ENCODE measurements at places on chromosomes 12 and 14.

- no peak for DNase-seq
These were observed 5.1 kb upstream of the GPR33 start for GRCh38 chr14:31492759-31493498.

- DNase-seq = no peak
These were observed 12.0 kb downstream of the ADSS1 start for GRCh38 chr14:104735830-104736642.

DNA sequence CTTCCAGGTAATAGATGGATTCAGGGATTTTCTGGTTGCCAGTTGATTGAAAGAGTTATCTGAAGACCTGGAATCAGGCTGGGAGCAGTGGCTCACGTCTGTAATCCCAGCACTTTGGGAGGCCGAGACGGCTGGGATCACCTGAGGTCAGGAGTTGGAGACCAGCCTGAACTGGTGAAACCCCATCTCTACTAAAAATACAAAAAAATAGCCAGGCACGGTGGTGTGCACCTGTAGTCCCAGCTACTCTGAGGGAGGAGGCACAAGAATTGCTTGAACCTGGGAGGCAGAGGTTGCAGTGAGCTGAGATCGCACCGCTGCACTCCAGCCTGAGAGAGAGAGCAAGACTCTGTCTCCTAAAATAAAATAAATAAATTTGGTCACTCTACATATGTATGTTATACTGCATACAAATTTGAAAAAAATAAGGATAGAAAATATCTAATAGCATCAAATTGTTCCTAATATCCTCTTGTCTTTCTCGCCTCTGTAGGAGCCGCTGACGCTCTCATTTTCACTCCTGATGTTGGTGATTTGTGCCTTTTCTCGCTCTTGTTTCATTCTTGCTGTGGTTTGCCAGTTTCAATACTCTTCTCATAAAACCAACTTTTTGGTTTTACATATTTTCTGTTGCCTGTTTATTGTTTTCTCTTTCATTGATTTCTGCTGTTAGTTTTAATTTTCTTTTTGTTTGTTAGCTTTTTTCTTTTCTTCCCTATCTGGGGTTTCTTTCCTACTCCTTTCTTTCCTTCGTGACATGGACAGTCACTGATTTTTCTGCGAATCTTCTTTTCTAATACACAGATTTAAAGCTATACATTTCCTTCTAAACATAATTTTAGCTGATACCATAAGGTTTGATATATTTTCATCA, 23.8 kb upstream of the PLD4 start:
- peak; percentile 37 for DNase-seq

DNA sequence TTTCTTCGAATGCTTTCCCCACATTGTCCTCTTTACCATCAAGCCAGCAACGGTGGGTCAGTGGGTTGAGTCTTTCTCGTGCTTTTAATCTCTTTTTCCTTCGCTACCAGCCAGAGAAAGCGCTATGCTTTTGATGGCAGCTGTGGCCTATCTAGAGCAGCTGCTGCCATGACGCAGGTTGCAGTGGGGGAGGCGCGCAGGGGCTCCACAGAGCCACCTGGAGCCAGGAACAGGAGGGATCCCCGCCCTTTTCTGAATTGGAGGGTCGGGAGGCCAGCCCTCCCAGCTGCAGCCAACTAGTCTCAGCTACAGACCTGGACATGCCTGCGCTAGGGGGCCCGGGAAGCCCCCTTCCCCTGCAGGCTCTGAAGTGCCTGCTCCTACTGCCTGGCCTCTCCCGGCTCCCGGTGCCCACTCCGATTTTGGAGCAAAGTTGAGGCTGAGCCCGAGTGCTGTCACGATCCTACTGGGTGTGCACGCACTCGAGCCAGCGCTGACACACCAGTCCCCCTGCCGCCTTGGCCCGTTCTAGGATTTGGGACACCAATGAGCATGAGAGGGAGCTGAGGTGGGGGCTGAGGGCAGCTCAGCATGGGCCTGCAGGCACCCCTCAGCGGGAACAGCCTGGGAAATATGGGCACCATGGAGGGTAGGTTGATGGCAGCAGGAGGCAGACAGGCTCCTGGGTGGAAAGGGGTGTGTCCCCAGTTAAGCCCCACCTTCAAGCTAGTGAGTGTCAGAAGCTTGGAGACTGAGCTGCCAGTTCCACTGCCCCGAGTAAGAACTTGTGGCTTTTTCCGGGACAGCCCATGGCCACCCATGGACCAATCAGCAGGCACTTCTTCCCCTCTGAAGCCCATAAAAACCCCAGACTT, 784.2 kb downstream of the SLC6A15 start:
- no peak for DNase-seq

DNA sequence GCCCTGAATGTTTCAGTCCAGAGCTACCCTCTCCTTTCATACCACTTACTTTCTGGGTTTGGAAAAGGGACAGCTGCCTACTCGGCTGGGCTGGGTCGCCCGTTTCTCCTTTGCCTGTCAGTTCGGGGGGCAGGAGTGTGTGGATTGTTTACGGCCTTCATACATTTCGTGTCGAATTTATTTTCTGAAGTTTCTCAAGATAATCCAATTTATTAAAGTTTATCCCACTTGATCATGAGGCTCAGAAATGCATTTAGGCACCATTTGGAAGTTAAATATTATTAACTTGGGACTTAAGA, 608 bp downstream of the ZNF410 start:
- DNase-seq = no peak

GRCh38 chr14:71891970-71892369, 40.3 kb upstream of the RGS6 start:
- DNase-seq = no peak

DNA sequence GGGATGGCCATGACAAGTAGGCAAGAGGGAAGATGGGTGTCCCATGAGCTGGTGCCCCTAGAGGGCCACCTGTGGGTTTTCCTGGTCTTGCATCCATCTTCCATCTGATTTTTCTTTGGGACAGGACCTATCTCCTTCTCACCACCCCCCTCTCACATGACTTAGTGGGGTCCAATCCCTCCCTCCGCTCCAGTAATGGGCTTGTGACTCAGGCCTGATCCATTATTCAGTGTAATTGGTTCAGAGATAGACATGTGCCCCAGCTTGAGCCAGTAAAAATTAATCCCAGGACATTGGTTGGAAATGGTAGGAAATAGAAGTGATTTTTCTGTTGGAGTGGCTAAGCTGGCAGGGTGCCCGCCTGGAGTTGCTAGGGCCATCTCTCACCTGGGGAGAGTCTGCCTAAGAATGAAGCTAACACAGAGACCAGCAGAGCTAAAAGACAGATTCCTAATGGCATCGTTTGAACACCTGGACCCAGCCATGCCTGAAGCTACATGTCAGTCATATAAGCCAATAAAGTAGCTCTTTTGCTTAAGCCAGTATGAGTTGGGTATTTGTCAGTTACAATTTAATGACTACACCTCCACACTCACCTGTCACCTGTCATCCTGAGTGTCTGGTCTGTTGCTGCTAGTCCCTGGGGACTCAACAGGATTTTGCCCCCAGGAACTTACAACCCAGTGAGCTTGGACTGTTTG, 14.7 kb downstream of the RASAL1 start:
- no peak for DNase-seq

DNA sequence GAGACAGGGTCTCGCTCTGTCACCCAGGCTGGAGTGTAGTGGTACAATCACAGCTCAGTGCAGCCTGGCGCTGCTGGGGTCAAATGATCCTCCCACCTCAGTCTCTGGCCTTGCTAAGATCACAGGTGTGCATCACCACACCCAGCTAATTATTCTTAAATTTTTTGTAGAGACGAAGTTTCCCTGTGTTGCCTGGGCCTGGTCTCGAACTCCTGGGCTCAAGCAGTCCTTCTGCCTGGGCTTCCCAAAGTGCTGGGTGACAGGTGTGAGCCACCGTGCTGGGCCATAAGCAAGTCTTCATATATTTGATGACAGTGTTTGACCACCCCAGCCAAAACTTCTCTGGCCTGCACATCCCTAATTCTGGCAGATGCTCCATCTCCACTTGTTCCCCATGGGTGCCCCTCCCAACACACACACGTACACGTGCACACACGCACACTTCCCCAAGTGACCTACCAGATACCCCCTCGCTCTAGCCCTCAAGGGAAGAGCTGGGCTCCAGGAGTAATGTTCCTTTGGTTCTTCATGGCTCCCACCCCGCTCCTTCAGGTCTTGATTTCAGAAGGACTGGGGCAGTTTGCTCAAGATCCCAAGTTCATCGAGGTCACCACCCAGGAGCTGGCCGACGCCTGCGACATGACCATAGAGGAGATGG, 104.3 kb upstream of the FKBP4 start:
- no peak for DNase-seq

DNA sequence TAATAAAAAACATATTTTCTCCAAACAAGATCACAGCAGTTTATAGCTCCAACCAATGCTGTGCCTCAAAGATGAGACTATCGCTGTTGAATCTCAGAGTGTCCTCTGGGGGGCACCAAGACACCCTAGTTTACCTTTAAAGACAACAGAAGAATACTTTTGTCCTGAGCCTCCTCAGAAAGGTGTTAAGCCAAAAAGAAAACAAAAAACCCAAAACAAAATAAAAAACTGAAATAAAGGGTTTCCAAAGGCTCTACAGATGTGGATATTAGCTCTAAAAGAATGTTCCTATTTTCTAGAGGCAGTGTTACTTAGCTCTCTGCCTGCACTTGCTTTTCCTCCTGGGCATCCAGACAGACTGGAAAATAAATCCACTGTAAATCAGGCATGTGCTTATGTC, 86.9 kb upstream of the TTC7B start:
- DNase-seq = peak; percentile 49

- no peak for DNase-seq
These were observed 18.3 kb upstream of the LTA4H start for GRCh38 chr12:96053476-96054243.

GRCh38 chr12:42923583-42923982, 334.0 kb upstream of the PRICKLE1 start:
- no peak for DNase-seq

DNA sequence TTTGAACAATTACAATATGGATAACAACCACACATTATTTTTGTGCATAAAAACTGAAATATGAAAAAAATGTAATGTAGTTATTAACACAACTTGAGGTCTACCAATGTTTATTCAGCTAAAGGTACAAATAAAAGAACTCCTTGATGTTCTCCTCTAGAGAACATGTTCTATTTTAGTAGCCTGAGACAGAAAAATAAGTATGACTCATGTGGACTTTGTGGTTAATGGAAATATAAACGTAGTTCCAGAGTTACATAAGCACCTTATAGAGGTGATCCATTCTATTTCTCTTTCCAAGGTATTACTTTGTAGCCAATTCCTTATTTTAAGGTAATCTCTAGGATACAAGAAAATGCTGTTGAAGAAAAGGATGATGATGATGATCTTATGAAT, 25.7 kb downstream of the ALKBH1 start:
- DNase-seq = no peak

GRCh38 chr12:131612092-131612755, 98.7 kb upstream of the SFSWAP start:
- DNase-seq = no peak

GRCh38 chr12:51307655-51308593, 16.1 kb downstream of the BIN2 start:
- no peak for DNase-seq

- no peak for DNase-seq
These were observed 321.0 kb upstream of the RTL1 start for GRCh38 chr14:101224356-101225156.

- peak; percentile 88 for DNase-seq
These were observed at the start of gene CNTN1 for GRCh38 chr12:40691913-40692764. Gene CNTN1, plus strand, starts transcription at chr12:40692439.

- DNase-seq = no peak
These were observed 19.0 kb downstream of the TWF1 start for GRCh38 chr12:43786899-43787693.

GRCh38 chr12:25236190-25236589, 14.5 kb downstream of the KRAS start:
- no peak for DNase-seq

GRCh38 chr14:91835920-91836843, 31.2 kb downstream of the TC2N start:
- no peak for DNase-seq

- no peak for DNase-seq
These were observed 12.6 kb upstream of the ABHD12B start for GRCh38 chr14:50859296-50859624.

GRCh38 chr14:72253503-72253902, 321.3 kb downstream of the RGS6 start:
- DNase-seq = no peak

DNA sequence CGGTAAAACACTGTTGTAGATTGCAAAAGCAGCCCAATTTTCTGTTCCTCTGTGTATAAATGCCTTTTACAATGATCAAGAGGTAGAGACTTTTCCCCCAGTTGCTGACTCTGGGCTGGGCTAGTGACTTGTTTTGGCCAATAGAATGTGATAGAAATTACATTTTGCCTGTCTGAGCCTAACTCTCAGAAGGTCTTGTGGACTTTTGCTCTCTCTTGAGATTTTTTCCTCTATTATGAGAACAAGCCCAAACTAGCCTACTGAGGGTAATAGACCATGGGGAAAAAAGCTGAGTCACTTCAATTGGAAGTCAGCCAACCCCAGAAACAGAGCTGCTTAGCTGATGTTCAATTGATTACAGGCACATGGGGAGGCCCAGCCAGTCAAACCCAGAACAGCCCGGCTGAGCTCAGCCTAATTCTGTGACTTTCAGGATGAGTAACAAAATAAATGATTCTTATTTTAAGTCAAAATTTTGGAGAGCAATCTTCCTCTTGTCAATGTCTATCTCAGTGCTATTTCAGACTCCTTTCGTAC, 61.4 kb downstream of the MYF5 start:
- peak; percentile 31 for DNase-seq

- no peak for DNase-seq
These were observed 1.3 kb downstream of the TM7SF3 start for GRCh38 chr12:27012982-27013255.

DNA sequence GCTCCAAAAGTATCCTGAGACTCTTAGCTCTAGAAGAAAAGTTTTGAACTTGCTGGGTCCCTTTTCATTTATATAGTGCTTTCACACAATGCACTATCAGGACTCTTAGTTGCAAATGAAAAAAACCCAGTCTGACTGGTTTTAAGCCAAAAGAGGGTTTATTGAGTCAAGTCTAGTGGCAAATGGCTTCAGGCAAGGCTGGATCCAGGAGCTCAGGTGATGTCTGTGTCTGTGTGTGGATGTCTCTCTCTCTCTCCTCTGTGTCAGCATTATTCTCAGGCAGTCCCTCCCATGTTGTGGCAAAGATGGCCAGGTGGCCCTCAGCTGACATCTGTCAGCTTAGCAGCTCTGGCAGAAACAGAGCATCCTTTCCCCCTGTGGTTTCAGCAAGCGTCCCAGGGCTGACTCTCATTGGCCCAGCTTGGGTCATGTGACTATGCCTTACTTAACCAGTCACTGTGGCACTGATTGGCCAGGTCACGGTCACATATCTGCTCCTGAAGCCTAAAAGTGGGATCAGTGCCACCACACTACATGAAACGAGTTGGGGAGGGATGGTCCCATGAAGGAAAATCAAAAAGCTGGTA, 6.2 kb downstream of the TMEM120B start:
- peak; percentile 83 for DNase-seq

- no peak for DNase-seq
These were observed 5.2 kb downstream of the TRHDE start for GRCh38 chr12:72277415-72277814.

DNA sequence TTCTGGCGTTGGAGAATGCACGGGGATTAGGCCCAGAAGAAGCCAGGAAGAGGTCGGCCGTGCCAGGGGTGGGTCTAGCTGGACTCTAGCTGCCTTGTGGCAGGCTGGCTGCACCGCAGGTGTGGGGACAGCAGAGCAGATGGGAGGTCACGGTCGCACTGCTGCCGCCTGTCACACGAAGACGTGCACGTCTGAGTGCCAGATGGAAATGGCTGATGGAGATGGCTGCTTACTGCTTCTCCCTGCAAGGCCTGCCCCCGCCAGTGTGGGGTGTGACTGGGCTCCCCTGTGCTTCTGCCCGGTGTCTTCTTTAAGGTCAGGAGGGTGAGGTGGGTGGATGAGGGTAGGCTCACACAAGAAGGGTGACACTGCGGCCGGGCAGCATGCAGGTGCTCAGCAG, 79.0 kb downstream of the MOK start:
- DNase-seq = no peak

Data from MM.1S (cell line).